ENCODE measurements at places on chromosomes 3 and 15. TPM values are rescaled to one million over a fixed set of nuclear protein-coding genes. Genes with fewer than 3 reads are reported as not detected.

DNA sequence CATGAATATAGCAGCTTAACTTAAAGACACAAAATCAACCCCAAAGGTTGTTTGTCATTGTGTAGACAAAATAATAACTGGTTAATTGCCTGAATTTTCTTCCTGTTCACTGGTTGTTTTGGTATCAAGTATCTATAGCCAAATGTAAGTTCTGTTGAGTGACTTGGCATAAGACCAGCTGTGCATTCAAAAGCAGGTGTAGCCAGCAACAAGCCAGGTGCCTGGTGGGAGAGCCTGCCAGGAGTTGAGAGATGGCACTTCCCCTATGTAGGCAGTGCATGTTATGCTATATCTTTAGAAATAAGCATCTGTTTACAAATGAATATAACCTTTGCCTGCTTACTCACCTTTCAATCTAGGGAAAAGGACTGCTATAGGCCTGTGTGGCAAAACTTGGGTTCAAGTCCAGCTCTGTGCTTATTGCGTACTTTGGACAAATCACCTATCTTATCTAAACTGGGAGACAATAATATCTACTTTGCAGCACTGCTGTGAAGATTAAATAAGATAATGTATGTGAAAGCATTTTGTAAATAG lies 84.9 kb upstream of the TBL1XR1 start:
- H3K36me3 ChIP-seq = peaks cover 13% of the 10 kb centered on the region
- peaks cover 26% of the 10 kb centered on the region for H3K4me1 ChIP-seq
- peak overlapping the region; percentile 82 for H3K27ac ChIP-seq
- DNase-seq = no peak
- no peak overlapping the region for H3K4me3 ChIP-seq

- no peak overlapping the region for H3K4me3 ChIP-seq
- no peaks in the 10 kb centered on the region for H3K27me3 ChIP-seq
- peaks cover 28% of the 10 kb centered on the region for H3K4me1 ChIP-seq
- H3K27ac ChIP-seq = peak overlapping the region; percentile 22
These were observed 1.6 kb upstream of the GBE1 start for GRCh38 chr3:81763001-81763400.

GRCh38 chr3:103440539-103441203 lies 1005.9 kb downstream of the ZPLD1 start:
- H3K4me3 ChIP-seq = no peak overlapping the region
- no peaks in the 10 kb centered on the region for H3K4me1 ChIP-seq

GRCh38 chr3:167773584-167773983 lies 38.1 kb downstream of the SERPINI1 start:
- peaks cover 5% of the 10 kb centered on the region for H3K4me1 ChIP-seq
- no peak overlapping the region for H3K4me3 ChIP-seq
- H3K36me3 ChIP-seq = no peaks in the 10 kb centered on the region
- no peaks in the 10 kb centered on the region for H3K27me3 ChIP-seq
- no peak overlapping the region for H3K27ac ChIP-seq

P2RY1 gene
- 0.25 TPM for total RNA-seq

ALDH1A3 gene
- total RNA-seq = not detected

GRCh38 chr3:124800076-124800475 lies 69.8 kb downstream of the UMPS start:
- no peaks in the 10 kb centered on the region for H3K36me3 ChIP-seq
- no peaks in the 10 kb centered on the region for H3K4me1 ChIP-seq
- DNase-seq = no peak
- no peak overlapping the region for H3K27ac ChIP-seq
- no peak overlapping the region for H3K4me3 ChIP-seq

All from activated naive CD8-positive, alpha-beta T cell treated with anti-CD3 and anti-CD28 coated beads, Interleukin-2, amount 10 ng/mL, durations not matched to agents 7 days and 5 days (primary cell).